ENCODE measurements at places on chromosomes 16 and 17. TPM values are rescaled to one million over a fixed set of nuclear protein-coding genes. Genes with fewer than 3 reads are reported as not detected.

- DNase-seq = no peak
Measured at GRCh38 chr16:59030923-59031485, 296.9 kb upstream of the GOT2 start.

GRCh38 chr17:78737332-78737731, 44.7 kb downstream of the CYTH1 start:
- DNase-seq = no peak

The ZFP3 gene
- 1.4 TPM for total RNA-seq

DNA sequence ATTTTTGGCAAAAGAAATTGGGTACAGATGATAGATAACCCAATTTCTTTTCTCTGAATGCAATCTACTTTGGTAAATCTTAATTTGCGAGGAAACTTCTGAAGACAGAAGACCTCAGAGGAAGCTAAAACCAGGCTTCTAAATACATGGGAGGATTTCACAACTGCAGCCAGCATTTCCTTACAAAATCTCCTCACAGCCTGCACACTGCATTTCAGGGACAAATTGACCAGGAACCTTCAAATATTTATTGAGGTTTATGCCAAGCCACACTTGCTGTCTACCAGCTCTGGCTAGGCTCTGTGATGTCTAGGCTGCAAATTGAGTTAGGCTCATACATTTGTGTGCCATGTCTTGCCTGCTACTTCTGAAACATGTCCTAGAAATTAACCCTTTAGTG, 167.3 kb upstream of the CDH5 start:
- DNase-seq = no peak

DNA sequence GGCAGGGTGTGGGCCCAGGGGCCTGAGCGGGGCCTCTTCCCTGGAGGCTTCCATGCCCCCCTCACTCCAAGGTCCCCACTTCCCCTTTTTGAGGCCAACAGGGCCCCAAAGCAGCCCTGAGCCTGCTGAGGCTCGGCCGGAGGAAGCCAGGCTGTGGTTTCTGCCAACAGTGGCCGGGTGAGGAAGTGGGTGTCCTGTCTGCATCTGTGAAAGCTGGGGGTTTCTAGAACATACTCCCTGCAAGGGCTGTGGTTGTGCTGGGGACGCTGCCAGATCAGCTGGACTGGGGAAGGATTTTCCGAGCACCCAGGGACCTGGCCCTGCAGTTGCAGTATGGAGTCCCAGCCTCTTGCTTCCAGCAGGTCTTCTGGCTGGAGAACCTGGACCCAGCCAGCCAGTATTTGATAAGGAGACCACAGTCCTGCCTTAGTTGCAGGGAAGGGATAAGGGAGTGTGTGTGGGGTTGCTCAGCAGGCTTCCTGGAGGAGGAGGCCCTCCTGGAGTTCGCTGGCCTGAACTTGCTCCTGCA, 15.7 kb downstream of the ADCY7 start:
- no peak for DNase-seq

DNA sequence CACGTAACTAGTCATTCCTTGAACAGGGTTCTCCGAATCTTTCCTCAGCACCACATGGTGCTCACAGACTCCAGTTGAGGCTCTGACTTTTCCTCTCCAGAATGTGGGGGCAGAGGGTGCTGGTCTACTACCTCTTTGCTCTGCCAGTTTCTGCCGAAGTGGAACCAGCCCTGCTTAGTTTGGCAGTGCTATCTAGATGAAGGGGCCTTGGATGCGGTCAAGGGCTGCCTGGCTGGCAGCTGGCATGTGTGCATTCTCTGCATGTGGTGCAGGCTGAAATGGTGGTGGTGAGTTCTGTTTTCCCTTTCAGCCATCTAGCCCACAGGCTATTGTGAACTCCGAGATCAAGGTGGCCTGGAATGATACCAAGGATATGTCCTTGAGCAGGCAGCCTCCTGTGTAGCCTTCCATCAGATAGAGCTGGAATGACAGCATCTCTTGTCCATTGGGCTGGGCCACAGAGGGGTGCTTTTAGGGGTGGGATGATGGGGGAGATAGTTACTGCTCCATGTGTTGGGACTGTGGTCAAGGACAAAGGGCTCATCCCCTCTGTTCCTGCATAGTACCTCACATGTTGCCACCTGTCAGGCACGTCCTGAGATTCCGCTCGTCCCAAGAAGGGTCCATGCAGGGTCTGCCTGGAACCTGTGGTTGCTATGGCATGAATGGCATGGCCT, 2.0 kb downstream of the DYNLL2 start:
- DNase-seq = no peak

- no peak for DNase-seq
Measured at GRCh38 chr16:1291576-1291974, 17.9 kb upstream of the UBE2I start.

- DNase-seq = no peak
Measured at GRCh38 chr17:35256629-35257028, 13.8 kb downstream of the SLFN5 start.

DNA sequence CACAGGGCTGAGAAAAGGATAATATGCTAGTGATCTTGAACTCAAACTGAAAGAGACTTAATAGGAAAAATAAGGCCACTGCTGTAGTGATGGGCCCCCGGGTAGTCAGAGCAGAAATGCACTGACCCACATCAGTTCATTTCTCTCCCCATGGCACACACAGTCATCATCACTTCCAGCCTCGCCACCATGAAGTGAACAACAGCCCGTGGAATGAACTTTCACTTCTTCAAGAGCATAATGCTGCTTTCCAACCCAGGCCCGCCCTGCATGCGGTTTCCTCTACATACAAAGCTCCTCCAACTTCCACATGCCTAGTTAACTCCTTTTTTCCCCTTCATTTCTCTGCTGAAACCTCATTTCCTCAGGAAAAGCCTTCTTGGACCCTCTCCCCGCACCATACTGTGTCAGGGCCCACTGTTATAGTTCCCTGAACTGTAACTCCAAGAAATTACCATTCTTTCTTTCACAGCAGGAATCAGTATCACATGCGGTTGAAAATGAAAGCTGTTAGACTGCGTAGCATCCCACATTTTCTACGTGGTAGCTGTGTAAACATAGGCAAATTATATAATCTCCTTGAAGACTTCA, 65.8 kb upstream of the SMIM36 start:
- no peak for DNase-seq

DNA sequence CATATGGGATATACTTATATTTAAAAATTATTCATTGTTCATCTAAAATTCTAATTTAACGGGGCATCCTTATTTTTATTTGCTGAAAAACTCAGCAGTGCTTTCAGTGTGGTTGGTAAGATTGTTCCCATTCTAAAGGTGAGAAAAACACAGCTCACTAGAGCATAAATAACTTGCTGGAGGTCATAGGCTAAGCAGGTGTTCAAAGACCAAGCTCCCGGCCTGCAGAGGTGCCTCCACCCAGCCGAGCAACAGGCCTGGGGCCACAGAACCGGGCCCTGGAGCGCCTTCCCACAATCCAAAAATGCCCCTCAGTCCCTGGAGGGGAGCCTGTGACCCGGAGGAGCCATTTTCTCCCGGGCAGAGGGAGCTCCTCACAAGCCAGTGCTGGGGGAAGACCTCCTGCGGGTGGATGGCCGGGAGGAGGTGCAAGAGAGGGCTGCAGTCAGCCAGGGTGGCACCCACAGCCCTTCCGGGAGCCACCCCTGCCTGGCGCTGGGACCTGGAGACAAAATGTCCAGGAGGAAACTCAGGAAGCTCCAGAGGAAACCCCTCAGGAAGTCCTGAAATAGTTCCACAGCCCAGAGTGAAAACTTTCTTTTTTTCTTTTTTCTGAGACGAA, 14.7 kb downstream of the ABR start:
- DNase-seq = no peak

GRCh38 chr17:66605541-66605940, 229.4 kb upstream of the CACNG5 start:
- DNase-seq = no peak

GRCh38 chr16:53198933-53199332, 144.1 kb downstream of the CHD9 start:
- no peak for DNase-seq

- no peak for DNase-seq
Measured at GRCh38 chr16:57478396-57479204, 7.7 kb downstream of the DOK4 start.

The HOXB6 gene
- total RNA-seq = not detected

- no peak for DNase-seq
Measured at GRCh38 chr16:69767459-69768229, 5.5 kb downstream of the WWP2 start.

The FOXN1 gene
- total RNA-seq = 0.07 TPM

DNA sequence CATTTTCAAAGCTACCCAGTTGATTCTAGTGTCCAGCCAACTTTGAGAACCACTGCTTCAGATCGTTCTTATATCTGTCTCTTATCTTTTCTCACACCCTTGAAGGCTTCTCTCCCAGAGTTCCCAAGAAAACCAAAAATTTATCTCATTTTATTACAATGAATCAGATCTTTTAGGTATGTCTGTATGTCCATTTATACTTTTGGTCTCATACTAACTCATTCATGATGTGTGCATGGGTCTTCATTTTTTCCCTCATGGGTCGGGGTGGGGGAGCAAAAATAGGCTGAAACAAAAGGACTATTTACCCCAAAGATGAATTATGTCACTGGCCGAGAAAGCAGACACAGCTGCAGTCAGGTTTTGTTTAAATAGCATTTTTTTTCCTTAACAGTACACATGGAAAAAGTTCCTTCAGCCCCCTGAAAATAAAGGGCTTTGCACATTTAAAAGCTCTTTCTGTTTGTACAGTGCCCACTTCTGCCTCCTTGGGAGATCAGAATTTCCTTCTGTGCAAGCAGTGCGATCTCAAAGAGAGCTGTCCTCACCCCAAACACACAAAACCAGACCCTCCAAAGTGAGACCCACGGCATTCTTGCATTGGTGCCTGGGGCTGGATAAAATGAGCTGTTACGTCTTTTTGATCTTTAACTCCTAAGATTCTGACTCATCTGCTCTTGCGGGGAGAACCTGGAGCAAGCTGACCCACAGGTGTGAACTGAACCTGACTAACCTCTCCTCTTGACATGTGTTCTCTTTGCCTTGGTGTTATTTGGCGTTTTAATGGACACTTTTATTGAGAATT, 251.2 kb upstream of the ELAC2 start:
- no peak for DNase-seq

GRCh38 chr16:1003391-1004347, 22.1 kb downstream of the SOX8 start:
- no peak for DNase-seq

DNA sequence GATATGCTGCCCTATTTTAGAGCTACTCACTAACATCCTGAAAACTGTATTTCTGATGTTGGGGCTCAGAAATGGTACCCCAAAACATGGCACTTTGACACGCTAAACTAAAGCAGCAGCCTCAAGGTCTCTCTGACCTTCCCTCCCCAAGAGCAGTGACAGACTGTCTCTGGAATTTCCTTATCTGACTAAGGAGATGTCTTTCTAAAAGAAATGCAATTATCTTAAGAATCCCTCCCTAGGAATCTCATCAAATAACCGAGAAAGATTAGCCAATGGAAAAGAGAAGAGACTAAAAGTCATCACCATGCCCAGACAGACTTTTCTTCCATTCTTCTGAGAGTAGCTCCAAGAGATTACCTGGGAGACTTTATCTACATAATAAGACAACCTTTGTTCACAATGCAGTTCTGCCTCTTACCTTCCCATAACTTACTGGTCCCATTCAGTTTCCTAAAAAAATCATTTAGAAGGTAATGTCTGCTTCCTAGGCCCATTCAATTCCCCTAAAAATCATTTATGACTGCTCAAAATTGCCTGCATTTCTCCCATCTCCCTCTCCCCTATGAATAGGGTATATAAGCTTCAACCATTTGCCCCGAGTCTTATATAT, 123.9 kb downstream of the CPPED1 start:
- DNase-seq = no peak

DNA sequence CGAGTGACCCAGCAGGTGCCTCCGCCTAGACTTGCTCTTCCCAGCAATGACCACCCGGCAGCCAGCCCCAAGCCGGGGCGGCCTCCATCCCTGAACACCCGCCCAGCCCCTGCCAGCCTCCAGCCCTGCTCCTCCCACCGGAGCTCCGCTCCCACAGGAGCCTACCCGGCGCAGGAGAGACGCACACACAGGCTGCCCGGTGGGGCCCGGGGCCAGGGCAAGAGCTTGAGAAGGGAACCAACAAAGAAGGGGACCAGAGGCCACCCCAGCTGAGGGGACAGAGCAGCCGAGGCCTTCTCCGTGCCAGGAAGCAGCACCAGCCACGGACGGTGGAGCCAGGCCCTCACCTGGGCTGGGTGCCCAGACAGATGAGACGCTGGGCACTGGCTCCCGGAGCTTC, 13.8 kb downstream of the PKD1 start:
- DNase-seq = no peak

The CCDC40 gene
- total RNA-seq = 2.1 TPM

GRCh38 chr17:69044371-69044770, 16.4 kb downstream of the ABCA9 start:
- DNase-seq = no peak

DNA sequence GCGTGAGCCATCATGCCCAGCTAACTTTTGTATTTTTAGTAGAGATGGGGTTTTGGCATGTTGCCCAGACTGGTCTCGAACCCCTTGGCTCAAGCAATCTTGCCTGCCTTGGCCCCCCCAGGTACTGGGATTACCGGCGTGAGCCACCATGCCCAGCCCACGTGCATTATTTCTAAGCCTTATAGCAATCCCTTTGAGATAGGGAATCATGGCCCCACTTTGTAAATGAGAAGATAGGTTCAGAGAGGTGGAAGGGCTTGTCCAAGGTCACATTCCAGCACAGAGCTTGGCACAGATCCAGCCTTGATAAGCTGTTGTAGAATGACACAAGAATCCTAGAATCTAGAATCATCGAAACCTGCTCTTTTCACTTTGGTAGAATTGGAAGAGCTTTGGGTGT, 4.2 kb upstream of the PYCARD start:
- no peak for DNase-seq

- no peak for DNase-seq
Measured at GRCh38 chr17:83053021-83053681, 26.3 kb upstream of the METRNL start.

The SLC5A2 gene
- total RNA-seq = 0.04 TPM

DNA sequence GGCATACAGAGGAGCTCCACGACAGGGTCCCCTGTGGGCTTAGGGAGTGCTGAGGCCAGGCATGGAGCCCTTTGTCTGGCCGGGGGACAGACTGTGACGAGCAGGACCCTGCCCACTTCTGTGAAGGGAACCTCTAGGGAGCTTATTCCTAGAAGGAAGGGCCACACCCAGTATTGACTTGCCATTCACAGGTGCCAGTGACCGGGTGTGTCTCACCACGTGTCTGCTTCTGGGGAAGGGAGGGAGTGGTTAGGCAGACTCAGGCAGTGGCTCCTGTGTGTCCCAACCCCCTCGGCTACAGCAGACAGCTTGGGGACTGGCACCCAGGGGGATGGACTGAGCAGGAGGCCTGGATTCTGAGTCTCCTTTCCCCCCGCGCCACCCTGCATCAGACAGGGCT, 57.2 kb downstream of the SOCS1 start:
- no peak for DNase-seq

The TP53TG3B gene
- total RNA-seq = not detected

DNA sequence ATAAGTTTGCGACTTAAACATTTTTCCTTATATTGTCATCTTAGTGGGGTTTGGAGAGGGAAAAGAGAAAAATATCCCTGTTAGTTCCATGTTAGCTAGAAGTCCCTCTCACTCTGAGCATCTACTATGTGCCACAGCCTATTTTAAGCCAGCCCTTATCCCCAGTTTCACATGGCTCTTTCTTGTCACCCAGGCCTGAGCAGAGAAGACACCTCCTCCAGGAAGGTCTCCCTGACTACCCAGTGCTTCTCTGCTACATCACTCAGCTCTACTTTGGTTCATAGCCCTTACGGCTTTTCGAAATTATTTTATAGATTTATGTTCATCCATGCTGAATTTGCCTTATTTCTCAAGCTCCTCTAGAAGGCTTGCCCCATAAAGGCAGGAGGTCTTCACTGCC, 7.2 kb upstream of the MAP2K3 start:
- no peak for DNase-seq

- no peak for DNase-seq
Measured at GRCh38 chr17:58507123-58507634, 7.3 kb downstream of the MTMR4 start.

The PRAC1 gene
- not detected for total RNA-seq

The HOXB7 gene
- total RNA-seq = 0.54 TPM

All from foreskin keratinocyte (primary cell).